ENCODE measurements at places on chromosomes 11 and 22.

- DNase-seq = no peak
Measured at GRCh38 chr11:67463680-67464410, 5.2 kb downstream of the TMEM134 start.

DNA sequence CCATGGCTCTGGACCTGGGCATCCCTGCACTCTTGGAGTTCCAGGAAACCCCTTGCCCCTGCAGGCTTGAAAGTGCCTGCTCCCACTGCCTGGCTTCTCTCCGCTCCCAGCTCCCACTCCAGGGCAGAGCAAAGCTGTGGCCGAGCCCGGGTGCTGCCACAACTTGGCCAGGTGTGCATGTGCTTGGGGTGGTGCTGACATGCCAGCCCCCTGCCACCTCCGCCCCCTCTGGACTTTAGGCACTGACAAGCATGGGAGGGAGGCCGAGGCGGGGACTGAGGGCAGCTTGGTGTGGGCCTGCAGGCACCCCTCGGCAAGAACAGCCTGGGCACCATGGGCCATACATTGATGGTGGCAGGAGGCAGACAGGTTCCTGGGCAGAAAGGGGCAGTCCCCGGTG, 56.4 kb upstream of the B3GNT6 start:
- DNase-seq = no peak

- no peak for DNase-seq
Measured at GRCh38 chr22:20652582-20652981, 121.3 kb upstream of the SERPIND1 start.

DNA sequence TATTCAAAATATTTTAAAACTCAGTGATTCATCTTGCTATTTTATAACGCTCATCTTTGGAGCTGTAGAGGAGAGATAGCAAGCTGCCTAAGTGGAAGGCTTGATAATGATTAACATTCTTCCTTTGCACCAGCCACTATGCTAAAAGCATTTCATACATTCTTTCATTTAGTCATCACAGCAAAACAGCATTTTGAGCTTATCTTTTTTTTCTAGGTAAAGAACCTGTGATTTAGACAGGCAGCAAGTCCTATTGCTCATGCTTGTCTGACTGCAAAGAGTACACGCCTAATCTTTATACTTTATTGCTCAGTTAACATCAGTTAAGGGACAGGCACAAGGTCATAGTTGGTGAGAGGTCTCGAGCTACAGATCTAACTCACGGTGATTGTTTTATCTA, 713.1 kb upstream of the ARHGAP42 start:
- no peak for DNase-seq

DNA sequence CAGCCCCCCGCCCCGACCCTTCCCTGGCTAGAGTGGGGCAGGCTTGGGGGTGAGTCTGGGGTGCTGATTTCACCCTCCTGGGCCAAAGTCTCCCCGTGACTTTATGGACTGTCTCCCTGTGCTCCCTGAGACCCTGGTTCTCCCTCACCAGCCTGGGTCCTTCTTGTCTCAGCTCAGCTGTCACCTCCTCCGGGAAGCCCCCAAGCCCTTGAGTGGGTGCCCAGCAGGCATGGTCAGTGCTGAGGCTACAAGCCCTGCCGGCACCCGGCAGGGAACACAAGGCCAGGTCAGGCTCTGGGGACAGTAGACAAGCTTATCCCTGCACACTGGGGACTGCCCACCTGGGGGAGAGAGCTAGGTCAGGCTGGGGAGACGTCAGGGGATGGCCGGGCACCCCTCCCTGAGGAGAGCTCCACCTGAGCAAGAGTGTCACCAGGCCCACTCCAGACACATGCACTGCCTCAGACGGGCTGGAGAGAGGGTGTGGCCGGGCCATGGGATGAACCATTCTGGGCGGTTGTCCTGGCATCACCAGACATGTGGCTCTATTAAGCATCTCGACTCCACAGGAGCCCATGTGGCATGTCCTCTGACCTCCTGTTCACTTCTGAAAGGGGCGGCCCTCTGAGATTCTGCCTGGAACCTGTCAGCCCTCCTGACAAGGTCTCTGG, 22.6 kb upstream of the RTN4R start:
- DNase-seq = no peak

DNA sequence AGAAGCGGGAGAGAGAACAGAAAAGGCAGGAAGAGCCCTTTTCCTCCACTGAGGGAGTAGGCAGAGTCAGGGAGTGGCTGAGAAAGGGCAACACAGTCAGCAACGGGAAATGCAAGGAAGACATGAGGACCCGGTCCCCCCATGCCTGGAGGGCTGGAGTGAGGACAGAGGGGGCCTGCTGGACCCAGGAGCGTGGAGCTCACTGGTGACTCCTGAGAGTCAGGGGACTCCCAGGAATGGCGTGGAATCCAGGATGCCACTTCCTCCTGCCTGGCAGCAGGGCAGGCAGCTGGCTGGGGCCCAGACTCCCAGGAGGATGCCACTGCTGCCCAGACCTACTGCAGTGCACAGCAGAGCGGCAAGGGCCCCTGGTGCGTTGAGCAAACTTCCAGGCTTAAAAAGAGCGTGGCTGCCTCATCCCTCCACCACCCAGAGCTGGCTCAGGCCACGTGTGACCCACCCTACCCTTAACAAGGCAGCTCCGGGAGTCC, 11.3 kb downstream of the C11orf21 start:
- DNase-seq = no peak

DNA sequence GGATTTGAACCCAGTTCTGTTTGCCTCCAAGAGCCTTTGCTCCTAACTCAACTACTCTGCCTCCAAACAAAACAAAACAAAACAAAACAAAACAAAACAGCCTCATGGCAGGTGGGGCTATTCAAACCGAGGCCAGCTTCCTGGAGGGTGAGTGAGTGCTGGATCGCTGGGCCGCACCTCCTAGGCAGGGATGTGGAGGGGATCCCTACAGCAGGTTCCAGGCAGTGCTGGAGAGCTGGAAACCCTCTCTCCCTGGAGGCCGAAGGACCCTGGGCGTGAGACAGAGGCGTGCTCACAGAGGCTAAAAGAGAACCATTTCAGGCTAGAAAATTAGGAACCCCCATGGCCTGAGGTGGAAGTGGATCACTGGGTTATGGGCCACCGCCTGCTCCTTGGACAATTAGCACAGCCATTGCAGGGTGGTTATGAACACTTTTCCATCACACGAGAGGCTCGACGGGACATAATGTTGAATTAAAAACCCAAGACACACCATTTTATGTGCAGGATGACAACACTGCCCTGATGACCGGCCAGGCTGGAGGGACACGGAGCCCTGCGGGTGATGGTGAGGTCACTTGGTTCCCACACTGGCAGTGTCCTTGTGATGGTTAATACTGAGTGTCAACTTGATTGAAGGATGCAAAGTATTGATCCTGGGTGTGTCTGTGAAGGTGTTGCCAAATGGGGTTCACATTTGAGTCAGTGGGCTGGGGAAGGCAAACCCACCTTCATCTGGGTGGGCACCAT, 35.2 kb downstream of the SHISAL1 start:
- DNase-seq = no peak

GRCh38 chr22:23245799-23246136, 65.5 kb downstream of the BCR start:
- no peak for DNase-seq

DNA sequence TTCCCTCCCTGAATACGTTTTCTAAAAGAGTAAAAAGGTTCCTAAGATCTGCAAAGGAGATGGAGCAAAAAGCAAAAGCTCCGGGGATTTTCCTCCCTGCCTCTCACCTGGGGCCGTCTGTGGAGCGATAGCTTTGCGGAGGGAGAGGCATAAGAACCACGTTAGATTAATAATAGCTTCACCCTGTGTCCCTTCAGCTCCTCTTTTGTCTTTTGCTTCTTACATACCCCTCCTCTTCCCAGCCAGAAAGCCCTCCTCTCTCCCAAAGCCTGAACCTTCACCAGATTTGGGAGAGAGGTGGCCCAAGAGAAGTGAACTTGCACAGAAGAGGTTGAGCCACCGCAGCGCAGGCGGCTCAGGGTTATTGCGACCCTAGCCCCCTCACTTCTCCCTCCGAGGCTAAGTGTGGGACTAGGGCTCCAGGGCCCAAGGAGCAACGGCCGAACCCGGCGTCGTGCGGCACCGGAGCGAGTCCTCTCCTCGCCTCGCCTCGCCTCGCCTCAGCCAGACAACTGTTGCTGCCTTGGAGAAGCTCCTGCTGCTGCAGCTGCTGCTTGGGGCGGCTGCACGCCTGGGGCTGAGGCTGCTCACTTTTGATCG, 97.6 kb upstream of the HSD17B12 start:
- no peak for DNase-seq

DNA sequence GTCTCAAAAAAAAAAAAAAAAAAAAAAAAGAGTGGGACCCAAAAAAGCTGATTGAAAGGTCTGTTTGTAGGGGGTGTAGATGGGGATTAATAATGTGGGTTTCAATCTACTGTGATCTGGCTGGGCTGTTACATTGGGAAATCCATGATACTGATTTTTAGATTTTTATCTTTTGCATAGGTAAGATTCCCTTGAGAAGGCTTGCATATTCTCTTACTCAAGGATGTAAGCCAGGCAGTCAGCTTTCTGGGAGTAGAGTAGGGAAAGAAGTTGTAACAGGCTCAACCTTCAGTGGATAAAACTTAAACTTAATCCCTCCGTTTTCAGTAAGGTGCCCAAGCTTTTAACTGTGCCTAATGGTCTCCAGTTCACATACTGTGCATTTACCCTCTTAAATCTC, 1.9 kb upstream of the CHEK1 start:
- no peak for DNase-seq

DNA sequence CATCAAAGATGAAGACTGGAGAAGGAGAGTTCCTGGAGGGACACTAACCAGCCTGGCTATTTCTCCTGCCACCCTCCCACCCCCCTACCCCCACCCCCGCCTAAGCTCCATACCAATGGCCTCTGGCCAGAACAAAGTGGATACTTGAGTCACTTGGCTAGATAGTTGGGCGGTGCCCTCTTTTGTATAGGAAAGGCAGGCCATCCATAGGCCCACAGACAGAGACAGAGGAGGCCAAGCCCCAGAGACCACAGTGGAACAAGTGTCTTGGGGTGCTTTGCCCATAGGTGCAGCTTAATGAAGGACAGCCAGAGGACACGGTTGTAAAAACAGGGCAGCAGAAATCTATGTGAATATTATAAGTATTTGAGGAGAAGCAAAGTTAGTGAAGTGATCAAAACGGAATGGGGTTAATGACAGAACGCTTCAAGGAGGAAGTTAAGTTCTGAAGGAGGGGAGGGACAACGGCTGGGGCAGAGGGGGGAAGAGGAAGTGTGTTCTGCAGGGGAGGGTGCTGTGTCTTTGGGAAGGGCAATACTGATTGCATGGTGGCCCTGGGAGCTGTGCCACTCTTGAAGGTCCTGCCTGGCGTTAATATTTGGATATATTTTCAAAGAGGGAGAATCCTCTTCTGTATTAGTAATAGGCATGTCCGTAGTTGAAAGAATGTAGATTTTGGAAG, 32.7 kb downstream of the FLI1 start:
- DNase-seq = no peak

- no peak for DNase-seq
Measured at GRCh38 chr11:34790620-34791019, 125.6 kb downstream of the APIP start.

- no peak for DNase-seq
Measured at GRCh38 chr11:126525216-126525615, 169.7 kb downstream of the ST3GAL4 start.

- no peak for DNase-seq
Measured at GRCh38 chr22:22856885-22857606, 30.6 kb upstream of the IGLL5 start.

GRCh38 chr22:28187612-28188011, 268.6 kb upstream of the PITPNB start:
- no peak for DNase-seq

DNA sequence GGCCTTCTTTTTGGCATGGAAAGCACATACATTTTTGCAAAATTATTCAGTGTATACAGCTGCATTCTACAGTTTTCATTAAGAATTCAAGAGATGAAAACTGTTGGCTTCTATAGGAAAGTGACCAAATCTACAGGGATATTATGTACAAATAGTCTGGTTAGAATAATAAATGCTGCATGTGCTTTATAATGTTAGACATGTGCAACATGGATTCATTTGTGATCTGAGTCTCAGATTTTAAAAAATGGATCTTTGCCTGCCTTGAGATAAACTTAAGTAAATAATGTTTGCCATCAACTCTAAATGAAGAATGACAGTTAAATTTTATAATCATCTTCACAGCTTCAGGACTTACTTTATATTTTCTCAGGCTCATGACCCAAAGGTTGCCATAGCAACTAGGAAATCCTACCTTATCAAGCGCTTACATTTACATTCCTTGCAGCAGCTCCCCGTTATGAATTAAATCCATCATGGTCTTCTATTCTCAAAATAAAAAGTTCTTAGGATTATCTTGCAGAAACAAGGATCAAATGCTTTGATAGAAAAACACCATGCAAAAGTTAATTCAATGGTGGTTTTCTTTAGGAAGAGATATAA, 200.2 kb downstream of the CADM1 start:
- DNase-seq = no peak

DNA sequence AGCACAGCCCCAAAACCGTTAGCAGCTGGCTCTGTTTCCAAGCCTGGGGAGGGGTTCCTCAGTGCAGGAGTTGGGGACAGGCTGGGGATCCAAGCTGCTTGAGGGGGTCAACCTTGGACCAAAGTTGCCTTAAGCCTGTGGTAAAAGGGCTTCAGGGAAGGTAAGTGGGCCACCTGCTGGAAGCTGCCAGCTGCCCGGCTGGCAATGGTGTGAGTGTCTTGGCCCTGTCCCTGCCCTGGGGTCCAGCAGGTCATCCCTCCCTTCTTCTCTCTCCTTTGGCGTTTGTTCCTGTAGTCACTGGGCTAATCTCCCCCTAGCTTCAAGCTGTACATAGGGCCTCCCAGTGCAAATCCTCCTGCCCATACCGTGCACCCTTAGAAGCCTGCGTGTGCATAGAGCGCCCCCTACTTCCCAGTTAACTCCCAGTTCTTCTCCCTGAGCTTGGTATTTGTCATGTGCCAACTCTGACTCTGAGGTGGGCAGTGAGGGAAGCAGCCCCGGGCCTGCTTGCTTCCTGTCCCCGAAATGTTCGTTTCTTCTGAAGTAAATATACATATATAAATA, 4.4 kb downstream of the TMEM258 start:
- DNase-seq = no peak

- no peak for DNase-seq
Measured at GRCh38 chr11:118827118-118827517, 36.2 kb upstream of the DDX6 start.

DNA sequence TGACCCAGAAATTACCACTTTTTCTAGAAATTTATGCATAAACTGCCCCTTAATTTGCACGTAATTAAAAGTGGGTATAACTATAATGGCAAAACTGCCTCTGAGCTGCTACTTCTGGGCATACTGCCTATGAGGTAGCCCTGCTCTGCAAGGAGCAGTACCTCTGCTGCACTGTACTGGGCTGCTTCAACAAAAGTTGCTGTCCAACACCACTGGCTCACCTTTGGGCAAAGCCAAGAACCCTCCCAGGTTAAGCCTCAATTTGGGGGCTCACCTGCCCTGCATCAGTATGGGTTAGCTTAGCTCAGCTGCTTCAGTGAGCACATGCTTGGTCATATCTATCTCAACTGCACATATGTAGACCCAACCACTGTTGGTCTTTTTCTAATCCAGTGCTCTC, 4.5 kb downstream of the DMC1 start:
- no peak for DNase-seq

DNA sequence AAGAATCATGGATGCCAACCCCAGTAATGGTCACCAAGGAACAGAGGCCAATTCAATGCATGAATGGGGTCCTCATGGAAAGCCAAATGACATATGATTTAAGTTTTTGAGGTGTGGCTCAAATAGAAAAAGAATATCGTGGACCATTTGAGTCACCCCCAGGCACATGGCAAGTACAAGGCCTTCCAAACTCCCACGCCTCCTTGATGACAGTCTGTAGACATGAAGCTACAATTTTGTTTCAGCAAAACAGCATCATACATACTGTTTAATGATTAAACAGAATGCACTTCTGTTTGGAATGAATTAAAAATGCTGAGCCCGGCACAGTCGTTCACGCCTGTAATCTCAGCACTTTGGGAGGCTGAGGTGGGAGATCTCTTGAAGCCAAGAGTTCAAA, 7.4 kb downstream of the FADD start:
- no peak for DNase-seq
